ENCODE measurements at places on chromosomes 13 and 19. TPM values are rescaled to one million over a fixed set of nuclear protein-coding genes. Genes with fewer than 3 reads are reported as not detected.

The KRTDAP gene
- total RNA-seq, result not detected

The PEG3 gene
- not detected for total RNA-seq

GRCh38 chr19:1433119-1434039, 4.8 kb upstream of the RPS15 start:
- H3K27me3 ChIP-seq, result no peaks in the 10 kb centered on the region
- no peak for DNase-seq
- no peak overlapping the region for H3K27ac ChIP-seq

The PNKP gene
- 98.6 TPM for total RNA-seq
